Psoas muscle (tissue), 8 donors: ENCODE measurements at places on chromosomes 16 and 17.

- no peak for DNase-seq
These were observed 27.0 kb downstream of the SETD6 start for GRCh38 chr16:58542291-58542690.

DNA sequence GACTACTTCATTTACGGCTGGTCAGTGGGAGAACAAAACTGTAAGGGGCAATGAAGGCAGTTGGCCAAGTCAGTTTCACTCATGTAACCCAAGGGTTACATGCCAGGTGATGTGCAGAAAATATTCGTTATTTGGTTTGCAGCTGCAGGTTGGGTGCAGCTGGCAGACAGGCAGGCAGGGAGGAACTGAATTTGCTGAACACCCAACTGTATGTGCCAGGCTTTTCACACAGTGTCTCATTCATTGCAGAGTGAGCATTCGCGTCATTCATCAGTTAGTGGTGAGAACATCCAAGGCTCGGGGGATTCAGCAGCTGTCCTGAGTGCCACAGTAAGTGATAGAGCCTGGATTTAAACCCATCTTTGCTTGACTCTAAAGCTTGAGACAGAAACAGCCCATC is 59.7 kb downstream of the ABCC6 start:
- DNase-seq = no peak

DNA sequence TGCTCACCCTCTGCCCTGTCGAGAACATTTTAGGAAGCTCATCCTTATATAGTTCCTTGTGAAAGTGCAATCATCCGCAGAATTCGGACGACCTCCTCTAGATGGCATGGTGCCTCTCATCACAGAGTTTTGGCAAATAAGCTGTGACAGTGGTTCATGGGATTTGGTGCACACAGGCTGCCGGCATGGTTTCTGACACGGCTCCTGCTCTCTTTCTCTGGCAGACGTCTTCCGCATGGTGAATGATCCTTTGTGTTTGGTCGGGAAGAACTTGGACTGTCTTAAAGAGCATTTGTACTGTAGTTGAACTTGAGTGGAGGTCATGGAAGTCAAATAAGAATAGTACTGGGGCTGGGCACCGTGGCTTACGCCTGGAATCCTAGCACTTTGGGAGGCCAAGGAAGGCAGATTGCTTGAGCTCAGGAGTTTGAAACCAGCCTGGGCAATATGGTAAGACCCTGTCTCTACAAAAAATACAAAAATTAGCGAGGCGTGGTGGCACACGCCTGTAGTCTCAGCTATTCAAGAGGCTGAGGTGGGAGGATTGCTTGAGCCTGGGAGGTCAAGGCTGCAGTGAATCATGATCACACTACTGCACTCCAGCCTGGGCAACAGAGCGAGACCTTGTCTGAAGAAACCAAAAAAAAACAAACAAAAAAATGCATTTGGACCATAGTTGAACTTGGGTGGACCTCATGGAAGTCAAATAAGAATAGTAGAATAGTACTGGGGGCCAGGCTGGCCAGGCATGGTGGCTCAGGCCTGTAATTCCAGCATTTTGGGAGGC is 34.7 kb upstream of the NAT9 start:
- no peak for DNase-seq

DNA sequence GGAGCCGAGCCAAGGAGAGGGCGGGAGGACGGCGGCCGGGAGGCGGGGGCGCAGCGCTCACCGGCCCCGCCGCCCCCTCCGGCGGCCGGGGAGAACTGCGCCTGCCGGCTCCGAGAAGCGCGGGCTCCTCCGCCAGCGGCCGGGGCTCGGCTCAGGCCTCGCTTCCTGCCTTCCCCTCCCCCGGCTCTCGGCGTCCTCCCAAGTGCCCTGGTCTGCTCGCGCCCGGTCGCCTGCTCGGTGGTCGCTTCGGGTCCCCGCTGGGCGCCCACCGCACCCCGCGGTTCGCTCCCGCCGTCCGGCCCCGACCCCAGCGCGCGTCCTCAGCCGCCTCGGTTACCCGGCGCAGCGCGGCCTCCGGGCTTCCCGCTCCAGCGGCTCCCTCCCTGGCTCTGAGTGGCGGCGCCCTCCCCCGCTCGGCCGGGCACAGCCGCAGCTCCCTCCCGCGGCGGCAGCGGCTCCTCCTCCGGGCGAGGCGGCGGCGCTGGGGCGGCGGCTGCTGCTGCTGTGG is 313 bp downstream of the UBTF start:
- DNase-seq = peak; percentile 88

DNA sequence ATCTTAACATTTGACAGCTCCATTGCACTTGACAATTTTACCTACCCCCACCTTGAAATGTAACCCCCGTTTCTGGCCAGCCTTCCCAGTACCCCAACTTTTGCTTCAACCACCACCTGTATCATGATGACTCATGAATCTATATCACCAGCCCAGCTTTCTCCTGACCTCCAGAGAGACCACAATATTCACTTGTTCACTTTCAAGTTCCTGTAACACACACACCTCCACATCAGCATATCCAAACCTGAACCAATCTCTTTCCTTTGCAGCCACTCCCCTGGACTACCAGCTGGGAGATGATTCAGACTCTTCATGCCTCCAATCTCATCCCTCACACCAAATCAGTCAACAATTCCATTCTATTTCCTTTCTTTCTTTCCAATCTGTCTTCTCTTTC is 8.0 kb downstream of the SMG6 start:
- DNase-seq = no peak

DNA sequence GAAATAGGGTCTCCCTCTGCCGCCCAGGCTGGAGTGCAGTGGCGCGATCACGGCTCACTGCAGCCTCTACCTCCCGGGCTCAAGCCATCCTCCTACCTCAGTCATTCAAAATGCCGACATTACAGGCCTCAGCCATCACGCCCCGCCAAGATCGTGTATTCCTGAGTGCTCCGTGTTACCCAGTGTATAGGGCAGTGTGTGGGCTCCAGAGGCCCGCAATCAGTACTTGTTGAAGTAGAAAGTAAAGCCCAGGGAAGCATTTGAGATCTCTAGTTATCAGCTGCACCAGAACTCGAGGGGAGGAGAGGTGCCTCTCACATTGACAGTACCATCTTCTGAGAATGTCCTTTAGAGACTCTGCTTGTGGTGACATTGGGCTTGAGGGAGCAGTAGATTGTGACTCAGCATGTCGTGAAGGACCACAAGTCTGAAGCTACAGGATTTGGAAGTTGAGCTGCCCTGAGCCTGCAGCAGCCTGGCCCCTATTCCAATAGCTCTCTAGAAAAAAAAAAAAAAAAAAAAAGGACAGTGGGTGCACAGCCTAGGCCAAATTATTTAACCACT is 1.1 kb upstream of the PRPSAP1 start:
- DNase-seq = no peak

GRCh38 chr17:76151896-76152454 is 10.9 kb upstream of the FOXJ1 start:
- DNase-seq = no peak

DNA sequence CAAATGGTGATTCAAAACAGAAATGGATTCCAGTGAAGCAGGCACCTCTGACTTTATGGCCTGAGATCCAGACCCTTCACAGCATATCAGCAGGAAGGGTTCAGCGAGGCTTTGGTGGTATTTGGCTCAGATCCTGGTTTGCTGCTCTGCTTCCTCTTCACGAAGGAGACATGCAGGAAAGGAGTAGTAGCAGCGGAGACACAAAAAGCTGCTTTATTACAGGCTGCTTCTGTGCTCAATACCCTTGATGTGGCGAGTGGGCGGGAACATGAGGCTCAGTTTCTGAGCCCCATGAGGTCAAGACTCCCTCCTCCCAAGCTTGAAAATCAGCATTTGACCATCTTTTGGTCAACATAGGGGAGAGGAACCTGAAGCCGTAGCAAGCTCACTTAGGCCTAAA is 213.3 kb upstream of the AXIN2 start:
- no peak for DNase-seq

GRCh38 chr16:82203198-82203597 is 33.2 kb upstream of the MPHOSPH6 start:
- no peak for DNase-seq

GRCh38 chr17:49583226-49583625 is 7.6 kb downstream of the NXPH3 start:
- DNase-seq = no peak

GRCh38 chr17:64413513-64413912 is 22.9 kb upstream of the PECAM1 start:
- DNase-seq = no peak

- no peak for DNase-seq
These were observed 25.7 kb downstream of the MRM1 start for GRCh38 chr17:36627101-36627500.

- DNase-seq = no peak
These were observed 40.3 kb upstream of the BAHCC1 start for GRCh38 chr17:81354954-81355347.

DNA sequence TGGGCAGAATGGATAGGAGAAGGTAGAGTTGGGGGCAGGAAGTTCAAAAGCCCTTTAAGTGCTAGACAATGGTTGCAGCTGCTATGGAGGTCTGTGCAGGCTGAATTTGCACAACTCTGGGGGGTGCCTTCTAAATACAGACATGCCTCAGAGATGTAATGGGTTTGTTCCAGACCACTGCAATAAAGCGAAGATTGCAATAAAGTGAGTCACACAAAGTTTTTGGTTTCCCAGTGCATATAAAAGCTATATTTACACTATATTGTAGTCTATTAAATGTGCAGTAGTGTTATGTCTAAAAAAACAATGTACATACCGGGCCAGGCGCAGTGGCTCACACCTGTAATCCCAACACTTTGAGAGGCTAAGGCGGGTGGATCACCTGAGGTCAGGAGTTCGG is 60.5 kb upstream of the MYOCD start:
- no peak for DNase-seq

DNA sequence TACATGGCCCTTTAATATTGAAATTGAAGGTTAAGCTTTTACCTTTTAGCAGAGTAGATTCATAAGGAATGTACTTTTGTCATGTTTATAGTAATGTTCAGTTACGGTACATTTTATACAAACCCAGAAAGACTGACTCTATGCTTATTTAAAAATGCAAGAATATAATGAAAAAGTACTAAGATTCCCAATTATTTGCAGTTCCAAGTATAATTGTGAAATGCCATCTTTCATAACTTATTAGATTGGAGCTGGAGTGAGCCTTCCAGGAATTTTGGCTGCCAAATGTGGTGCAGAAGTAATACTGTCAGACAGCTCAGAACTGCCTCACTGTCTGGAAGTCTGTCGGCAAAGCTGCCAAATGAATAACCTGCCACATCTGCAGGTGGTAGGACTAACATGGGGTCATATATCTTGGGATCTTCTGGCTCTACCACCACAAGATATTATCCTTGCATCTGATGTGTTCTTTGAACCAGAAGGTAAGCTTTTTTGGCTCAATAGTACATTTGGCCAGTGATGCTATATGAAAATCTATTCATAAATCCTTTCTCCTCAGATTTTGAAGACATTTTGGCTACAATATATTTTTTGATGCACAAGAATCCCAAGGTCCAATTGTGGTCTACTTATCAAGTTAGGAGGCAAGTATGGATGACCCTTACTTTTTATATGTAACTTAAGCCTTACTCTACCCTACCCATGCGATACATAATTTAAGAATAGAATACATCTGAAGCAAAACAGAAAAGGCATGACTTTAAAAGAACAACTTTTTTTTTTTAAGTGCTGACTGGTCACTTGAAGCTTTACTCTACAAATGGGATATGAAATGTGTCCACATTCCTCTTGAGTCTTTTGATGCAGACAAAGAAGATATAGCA is 4.2 kb downstream of the SRSF2 start:
- DNase-seq = no peak

DNA sequence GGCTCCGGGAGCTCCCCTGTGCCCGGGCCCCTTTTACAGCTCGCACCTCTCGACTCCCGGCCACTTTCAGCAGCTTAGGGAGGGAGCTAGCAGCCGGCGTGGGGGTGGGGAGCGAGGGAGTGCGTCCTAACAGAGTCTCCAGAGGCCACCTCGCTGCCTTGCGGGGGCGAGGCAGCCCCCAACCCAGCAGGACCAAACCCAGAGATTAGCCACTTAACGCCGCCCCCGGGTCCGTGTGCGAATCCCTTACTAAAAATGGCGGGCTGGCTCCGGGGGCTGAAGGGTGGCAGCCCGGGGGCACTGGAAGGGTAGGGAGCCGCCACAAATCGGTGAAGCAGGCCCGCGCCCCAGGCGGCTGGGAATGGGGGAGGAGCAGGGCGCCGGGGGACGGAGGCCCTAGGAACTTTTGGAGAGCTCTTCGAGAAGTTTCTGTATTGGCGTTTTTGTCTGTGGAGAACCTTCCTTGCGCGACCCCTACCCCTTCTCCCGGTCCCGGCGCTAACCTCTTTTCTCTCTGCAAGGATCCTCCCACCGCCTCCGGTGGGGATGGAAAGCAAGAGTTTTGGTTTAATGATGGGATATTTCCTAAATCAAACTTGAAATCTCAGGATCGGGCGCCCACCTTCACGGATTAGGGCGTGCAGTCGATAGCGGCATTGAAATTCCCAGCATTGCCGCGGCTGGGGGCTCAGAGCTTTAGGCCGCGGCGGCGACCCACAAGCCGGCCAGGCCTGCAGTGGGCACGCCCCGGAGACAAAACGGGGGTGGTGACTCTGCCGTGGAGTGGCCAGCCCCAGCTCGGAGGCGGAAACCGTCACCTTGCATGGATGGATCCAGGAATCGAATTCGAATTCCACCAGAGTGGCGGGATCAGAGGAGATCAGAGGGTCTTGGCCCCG is 793 bp upstream of the IRX3 start:
- no peak for DNase-seq

DNA sequence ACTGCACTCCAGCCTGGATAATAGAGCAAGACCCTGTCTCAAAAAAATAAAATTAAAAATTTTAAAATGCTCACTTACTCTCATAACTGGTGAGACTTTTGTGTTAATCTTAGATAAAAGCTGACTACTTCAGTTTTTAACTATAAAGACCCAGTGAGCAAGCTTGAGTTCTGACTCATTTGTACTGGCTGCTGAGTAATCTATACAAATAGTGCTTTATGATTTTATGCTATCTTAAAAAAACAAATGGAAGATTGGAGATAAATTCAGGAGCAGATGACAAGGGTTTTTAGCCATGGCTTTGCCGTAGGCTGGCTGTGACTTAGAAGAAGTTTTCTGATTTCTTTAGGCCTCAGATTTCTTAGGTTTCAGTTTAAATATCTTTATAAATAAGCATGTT is 30.5 kb downstream of the SNTB2 start:
- no peak for DNase-seq

- DNase-seq = no peak
These were observed 3.2 kb downstream of the SLC46A1 start for GRCh38 chr17:28402844-28403243.

DNA sequence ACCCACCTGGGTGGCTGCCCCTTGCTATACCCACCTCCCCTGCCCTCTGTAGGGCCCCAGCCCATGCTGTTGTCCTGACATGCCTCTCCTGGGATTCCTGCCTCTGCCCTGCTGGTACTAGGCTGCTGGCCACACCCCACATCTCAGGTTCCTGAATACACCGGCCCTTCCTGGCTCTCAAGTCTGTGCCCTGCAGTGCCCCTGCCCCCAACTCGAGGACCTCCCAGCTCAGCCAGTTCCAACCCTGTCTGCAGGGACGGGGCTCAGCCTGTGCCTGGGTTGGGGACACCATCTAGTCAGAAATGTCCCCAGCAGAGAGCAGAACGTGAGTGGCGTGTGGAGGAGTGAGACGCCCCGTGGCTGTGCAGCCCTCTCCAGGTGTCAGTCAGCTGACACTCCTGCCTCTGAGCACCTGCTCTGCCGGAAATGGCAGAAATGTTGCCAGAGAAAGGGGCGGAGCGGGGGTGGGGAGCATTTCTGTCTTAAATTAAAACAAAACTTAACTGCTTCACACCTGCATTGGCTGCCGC is 28.7 kb downstream of the ACSF3 start:
- DNase-seq = peak; percentile 5

- DNase-seq = no peak
These were observed 25.4 kb upstream of the SLC38A8 start for GRCh38 chr16:84068041-84068440.

- no peak for DNase-seq
These were observed 344.5 kb upstream of the EEF2KMT start for GRCh38 chr16:5442054-5442453.

- no peak for DNase-seq
These were observed 3.0 kb upstream of the CMTM2 start for GRCh38 chr16:66576296-66576695.
